H1 (cell line): ENCODE measurements at places on chromosomes 16 and 17. TPM values are rescaled to one million over a fixed set of nuclear protein-coding genes. Genes with fewer than 3 reads are reported as not detected.

GRCh38 chr17:15092762-15093161 is 172.4 kb downstream of the PMP22 start:
- H3K4me3 ChIP-seq, result no peak overlapping the region
- no peak for DNase-seq
- H3K4me1 ChIP-seq, result peaks cover 5% of the 10 kb centered on the region

GRCh38 chr17:51097708-51098446 is 22.8 kb downstream of the SPAG9 start:
- H3K27ac ChIP-seq, result no peak overlapping the region
- no peak overlapping the region for H3K4me3 ChIP-seq
- H3K36me3 ChIP-seq, result no peaks in the 10 kb centered on the region
- H3K4me1 ChIP-seq, result no peaks in the 10 kb centered on the region
- no peaks in the 10 kb centered on the region for H3K27me3 ChIP-seq

NXPH3 gene
- 3.3 and 3.7 TPM in 2 replicates for total RNA-seq

DNA sequence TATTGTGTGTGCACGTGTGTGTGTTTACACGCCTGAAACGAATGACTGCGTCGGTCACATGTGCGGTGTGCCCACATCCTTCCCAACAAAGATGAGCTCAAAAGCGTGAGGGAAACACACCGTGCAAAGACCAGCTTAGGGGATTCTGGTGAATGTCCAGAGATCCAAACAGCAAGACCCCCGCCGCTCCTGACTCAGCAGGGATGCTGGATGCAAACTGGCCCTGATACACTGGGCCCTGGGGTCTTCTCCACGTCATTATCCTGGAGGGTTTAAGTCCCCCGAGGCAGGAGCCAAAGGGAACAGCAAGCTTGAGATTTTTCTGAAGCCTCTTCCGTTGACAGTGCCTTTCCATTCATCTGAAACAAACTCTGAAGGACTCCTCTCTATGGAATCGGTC is 59.2 kb downstream of the TBC1D16 start:
- no peak overlapping the region for H3K4me3 ChIP-seq
- H3K36me3 ChIP-seq, result no peaks in the 10 kb centered on the region
- no peak overlapping the region for H3K27ac ChIP-seq
- DNase-seq, result no peak
- H3K4me1 ChIP-seq, result no peaks in the 10 kb centered on the region

DNA sequence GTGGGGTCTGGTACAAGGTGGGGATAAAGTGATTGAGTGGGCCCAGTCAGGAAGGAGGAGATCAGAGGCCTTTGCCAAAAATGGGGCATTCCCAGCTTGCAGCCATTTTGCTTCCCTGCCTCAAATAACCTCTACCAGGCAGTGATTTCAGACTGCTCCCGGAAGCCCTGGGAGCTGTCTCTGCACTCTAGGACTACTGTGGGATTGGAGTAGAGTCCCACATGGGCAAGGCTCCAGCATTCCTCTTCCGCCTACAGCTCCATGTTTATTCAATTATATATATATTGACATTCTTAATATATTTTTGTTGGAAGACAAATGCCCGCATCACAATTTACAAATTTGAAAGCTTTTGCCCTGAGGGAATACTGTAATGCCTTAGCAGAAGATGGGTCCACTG is 13.5 kb downstream of the SUPT6H start:
- DNase-seq, result no peak
- no peak overlapping the region for H3K27ac ChIP-seq
- H3K27me3 ChIP-seq, result no peaks in the 10 kb centered on the region
- no peak overlapping the region for H3K4me3 ChIP-seq
- no peaks in the 10 kb centered on the region for H3K4me1 ChIP-seq
- peaks cover 83% of the 10 kb centered on the region for H3K36me3 ChIP-seq

LGALS9 gene
- 0.77 and 1.7 TPM in 2 replicates for total RNA-seq

- H3K4me1 ChIP-seq, result peaks cover 8% of the 10 kb centered on the region
- no peak overlapping the region for H3K27ac ChIP-seq
- peaks cover 3% of the 10 kb centered on the region; the same call in 1 of the 2 replicates for H3K36me3 ChIP-seq
Observed at GRCh38 chr17:77146246-77146632, 5.5 kb downstream of the SEC14L1 start.

GRCh38 chr16:60582528-60582927 is 1453.7 kb downstream of the CDH8 start:
- no peaks in the 10 kb centered on the region for H3K36me3 ChIP-seq
- no peak for DNase-seq
- H3K4me3 ChIP-seq, result no peak overlapping the region
- H3K27ac ChIP-seq, result no peak overlapping the region
- no peaks in the 10 kb centered on the region for H3K4me1 ChIP-seq
- H3K27me3 ChIP-seq, result no peaks in the 10 kb centered on the region

SLFN14 gene
- not detected in 2 replicates for total RNA-seq

- H3K27me3 ChIP-seq, result no peaks in the 10 kb centered on the region
- peaks cover 2% of the 10 kb centered on the region; the same call in 1 of the 2 replicates for H3K4me1 ChIP-seq
- no peak overlapping the region for H3K4me3 ChIP-seq
- no peaks in the 10 kb centered on the region for H3K36me3 ChIP-seq
Observed at GRCh38 chr16:14338236-14338635, 267.1 kb downstream of the MRTFB start.

MFSD6L gene
- total RNA-seq, result 2.6 and 2.8 TPM in 2 replicates

DNA sequence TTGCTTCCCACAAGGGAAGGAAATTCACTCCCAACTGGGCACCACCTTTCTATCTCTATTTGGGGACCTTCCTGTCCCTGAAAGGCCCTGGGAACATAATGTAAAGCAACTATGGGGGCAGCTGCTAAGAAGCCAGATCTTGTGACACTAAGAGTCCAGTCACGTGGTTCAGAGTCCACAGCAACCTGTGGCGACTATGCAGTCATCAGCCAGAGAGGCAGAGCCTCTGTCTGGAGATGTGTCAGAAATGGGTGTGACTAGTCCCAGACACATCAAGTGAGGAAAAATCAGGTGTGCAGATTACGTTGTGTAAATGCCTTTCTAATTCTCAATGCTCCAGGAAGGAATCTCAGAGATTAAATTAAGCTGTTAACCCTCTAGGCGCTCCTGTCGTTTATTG is 26.6 kb upstream of the SKAP1 start:
- H3K36me3 ChIP-seq, result no peaks in the 10 kb centered on the region
- H3K4me3 ChIP-seq, result peak overlapping the region; percentile 51; the same call in 1 of the 2 replicates
- H3K27ac ChIP-seq, result no peak overlapping the region
- H3K4me1 ChIP-seq, result peaks cover 12% of the 10 kb centered on the region
- no peak for DNase-seq

GUCY2D gene
- total RNA-seq, result 0.48 and 0.59 TPM in 2 replicates

- peaks cover 4% of the 10 kb centered on the region; the same call in 1 of the 2 replicates for H3K4me1 ChIP-seq
- no peaks in the 10 kb centered on the region for H3K36me3 ChIP-seq
- H3K27me3 ChIP-seq, result no peaks in the 10 kb centered on the region; the same call in 1 of the 2 replicates
- no peak overlapping the region for H3K27ac ChIP-seq
- H3K4me3 ChIP-seq, result no peak overlapping the region
Observed at GRCh38 chr17:3973495-3974137, 9.4 kb upstream of the ATP2A3 start.

GRCh38 chr16:69619514-69619913 is 53.7 kb downstream of the NFAT5 start:
- H3K36me3 ChIP-seq, result no peaks in the 10 kb centered on the region
- DNase-seq, result no peak
- no peak overlapping the region for H3K27ac ChIP-seq
- H3K4me3 ChIP-seq, result no peak overlapping the region
- no peaks in the 10 kb centered on the region for H3K4me1 ChIP-seq

GRCh38 chr17:44074231-44074910 is 3.8 kb downstream of the G6PC3 start:
- peaks cover 1% of the 10 kb centered on the region; the same call in 1 of the 2 replicates for H3K4me1 ChIP-seq
- no peaks in the 10 kb centered on the region for H3K27me3 ChIP-seq
- H3K36me3 ChIP-seq, result peaks cover 22% of the 10 kb centered on the region
- no peak for DNase-seq
- H3K4me3 ChIP-seq, result no peak overlapping the region
- H3K27ac ChIP-seq, result no peak overlapping the region

KLHL10 gene
- 0.19 TPM in 1 of 2 replicates, not detected in the other for total RNA-seq

- no peaks in the 10 kb centered on the region for H3K36me3 ChIP-seq
- H3K4me3 ChIP-seq, result no peak overlapping the region
- H3K27me3 ChIP-seq, result no peaks in the 10 kb centered on the region
- DNase-seq, result no peak
- H3K4me1 ChIP-seq, result no peaks in the 10 kb centered on the region
Observed at GRCh38 chr17:30196504-30196903, 39.0 kb downstream of the SLC6A4 start.

GRCh38 chr16:87052506-87052905 is 264.7 kb downstream of the C16orf95 start:
- no peak for DNase-seq
- H3K4me1 ChIP-seq, result peaks cover 8% of the 10 kb centered on the region
- no peaks in the 10 kb centered on the region; the same call in 1 of the 2 replicates for H3K27me3 ChIP-seq
- H3K4me3 ChIP-seq, result no peak overlapping the region

FSCN2 gene
- total RNA-seq, result 0.30 TPM in 1 of 2 replicates, not detected in the other

- no peak overlapping the region for H3K27ac ChIP-seq
- no peaks in the 10 kb centered on the region for H3K36me3 ChIP-seq
- H3K4me1 ChIP-seq, result peaks cover 14% of the 10 kb centered on the region
- no peak for DNase-seq
- H3K4me3 ChIP-seq, result no peak overlapping the region
Observed at GRCh38 chr17:73630965-73631595, 13.2 kb downstream of the SDK2 start.

NTN1 gene
- total RNA-seq, result 2.0 and 2.3 TPM in 2 replicates

CCDC102A gene
- 3.5 and 4.0 TPM in 2 replicates for total RNA-seq

HCRT gene
- total RNA-seq, result not detected in 2 replicates

DNA sequence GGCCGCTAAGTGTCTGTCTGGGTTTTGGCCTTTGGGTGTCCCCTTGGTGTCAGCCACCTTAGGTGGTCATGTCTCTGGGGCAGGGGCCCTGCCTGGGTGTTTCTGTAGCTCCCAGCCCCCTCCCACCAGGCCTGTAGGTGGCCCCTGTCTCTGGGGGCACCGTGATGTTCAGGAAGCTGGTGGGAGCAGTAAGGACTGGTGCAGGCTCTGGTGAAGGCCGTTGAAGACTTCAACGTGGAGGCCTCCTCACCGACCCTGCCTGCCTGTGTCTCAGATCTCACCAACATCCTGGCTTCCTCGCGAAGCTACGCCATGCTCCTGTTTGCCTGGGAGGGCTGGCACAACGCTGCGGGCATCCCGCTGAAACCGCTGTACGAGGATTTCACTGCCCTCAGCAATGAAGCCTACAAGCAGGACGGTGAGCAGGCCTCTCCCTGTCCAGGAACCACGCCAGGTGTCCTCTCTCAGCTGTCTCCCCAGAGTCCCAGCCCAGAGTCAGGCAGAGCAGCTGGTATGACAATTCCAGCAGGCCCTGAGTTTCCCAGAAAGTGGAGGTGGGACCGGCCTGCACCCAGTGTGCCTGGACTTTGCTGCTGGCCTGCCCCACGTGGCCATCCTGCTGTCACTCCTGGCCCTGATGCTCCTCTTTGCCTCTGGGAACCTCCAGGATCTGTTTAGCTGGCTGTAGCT is 2.8 kb downstream of the ACE start:
- H3K4me3 ChIP-seq, result no peak overlapping the region
- H3K27me3 ChIP-seq, result peaks cover 27% of the 10 kb centered on the region
- no peak for DNase-seq
- no peak overlapping the region for H3K27ac ChIP-seq

ACE gene
- total RNA-seq, result 4.5 and 5.5 TPM in 2 replicates

- no peak for DNase-seq
- H3K4me1 ChIP-seq, result no peaks in the 10 kb centered on the region
- no peaks in the 10 kb centered on the region for H3K36me3 ChIP-seq
- no peak overlapping the region for H3K27ac ChIP-seq
- no peaks in the 10 kb centered on the region for H3K27me3 ChIP-seq
Observed at GRCh38 chr16:83623892-83624291, 183.9 kb upstream of the HSBP1 start.

DNA sequence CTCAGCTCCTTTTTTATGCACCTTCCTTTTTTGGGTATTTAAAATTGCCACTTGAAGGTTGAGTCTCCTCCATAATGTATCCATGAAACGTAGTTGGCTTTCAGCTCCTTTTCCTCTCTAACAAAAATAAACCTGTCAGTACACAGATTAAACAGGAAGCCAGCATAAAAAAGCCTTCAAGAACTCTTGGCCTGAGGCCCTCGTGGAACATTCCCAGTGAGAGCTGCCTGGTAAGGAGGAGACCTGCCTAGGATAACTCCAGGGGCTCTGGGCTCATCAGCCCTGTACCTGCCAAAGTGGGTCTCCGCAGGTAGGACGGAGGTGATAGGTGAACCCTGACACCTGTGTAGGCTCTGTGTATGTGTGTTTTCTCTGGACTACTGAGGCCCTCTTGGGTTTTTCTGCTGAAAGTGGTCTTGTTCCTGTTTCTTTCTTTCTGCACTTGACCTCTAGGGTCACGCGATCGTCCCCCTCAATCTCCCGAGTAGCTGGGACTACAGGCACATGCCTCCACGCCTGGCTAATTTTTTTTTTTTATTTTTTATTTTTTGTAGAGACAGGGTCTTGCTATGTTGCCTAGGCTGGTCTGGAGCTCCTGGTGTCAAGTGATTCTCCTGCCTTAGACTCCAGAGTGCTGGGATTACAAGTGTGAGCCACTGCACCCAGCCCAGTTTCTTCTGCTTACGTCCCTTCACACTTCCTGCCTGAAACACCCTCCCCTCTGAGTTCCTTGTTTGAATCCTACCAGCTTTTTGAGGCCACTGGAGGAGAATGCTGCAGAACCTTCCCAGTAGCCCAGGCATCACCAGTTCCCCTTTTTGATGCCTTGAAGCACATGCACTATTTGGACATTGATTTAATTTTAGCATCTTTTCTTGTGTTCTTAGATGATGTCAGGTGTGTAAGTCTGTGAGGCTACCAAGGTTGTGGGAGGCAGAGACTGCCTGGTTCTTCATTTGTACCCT is 9.8 kb downstream of the PGS1 start:
- DNase-seq, result no peak
- H3K4me1 ChIP-seq, result peaks cover 9% of the 10 kb centered on the region
- no peak overlapping the region for H3K27ac ChIP-seq
- H3K4me3 ChIP-seq, result no peak overlapping the region
- peaks cover 2% of the 10 kb centered on the region for H3K36me3 ChIP-seq
- no peaks in the 10 kb centered on the region for H3K27me3 ChIP-seq

DNA sequence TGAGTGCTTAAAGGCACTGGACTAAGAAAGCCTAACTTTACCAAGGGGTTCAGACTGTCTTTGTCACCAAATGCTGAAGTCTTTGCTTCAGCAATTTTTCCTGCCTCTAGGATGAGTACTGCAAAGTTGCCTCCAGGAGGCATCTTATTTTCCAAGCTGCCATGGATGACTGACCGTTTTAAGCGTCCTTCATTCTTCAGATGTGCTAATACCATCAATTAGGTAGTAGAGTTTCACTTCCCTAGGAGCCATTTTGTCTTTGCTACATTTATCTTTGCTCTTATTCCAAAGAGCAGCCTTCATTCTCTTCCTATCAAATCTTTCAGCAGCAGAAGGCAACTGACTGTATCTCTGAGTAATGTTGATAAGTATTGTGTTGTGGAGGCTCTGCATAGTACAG is 440.1 kb downstream of the CDH13 start:
- no peak overlapping the region for H3K27ac ChIP-seq
- no peaks in the 10 kb centered on the region for H3K36me3 ChIP-seq
- peaks cover 2% of the 10 kb centered on the region for H3K27me3 ChIP-seq
- no peak for DNase-seq
- H3K4me3 ChIP-seq, result no peak overlapping the region
